ENCODE measurements at places on chromosomes 2 and 18.

DNA sequence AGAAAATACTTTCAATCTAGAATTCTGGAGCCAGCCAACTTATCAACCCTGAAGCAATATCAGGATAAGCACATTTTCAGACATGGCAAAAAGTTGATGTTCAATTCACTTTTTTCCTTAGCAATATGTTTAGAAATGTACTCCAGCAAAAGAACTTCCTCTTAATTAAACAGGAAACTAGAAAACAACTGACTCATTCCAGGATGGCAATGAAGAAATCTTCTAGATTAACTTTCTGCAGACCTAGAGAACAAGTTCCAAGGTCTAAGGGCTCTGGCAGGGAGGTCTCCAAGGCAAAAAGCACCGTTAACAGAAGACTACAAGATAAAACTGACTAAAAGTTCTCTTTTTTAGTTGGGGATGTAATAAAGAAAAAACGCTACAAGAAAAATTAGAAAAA is 69.2 kb upstream of the VWC2L start:
- DNase-seq = no peak

GRCh38 chr18:2627821-2628276 is 27.7 kb upstream of the SMCHD1 start:
- no peak for DNase-seq

- DNase-seq = no peak
These were observed 201 bp upstream of the TRAPPC12 start for GRCh38 chr2:3379339-3379646.

GRCh38 chr2:149513461-149513860 is 74.1 kb downstream of the MMADHC start:
- no peak for DNase-seq

- DNase-seq = no peak
These were observed 16.2 kb upstream of the RAB1A start for GRCh38 chr2:65146078-65146477.

GRCh38 chr2:32506446-32506845 is 121.4 kb upstream of the TTC27 start:
- no peak for DNase-seq

GRCh38 chr2:235806986-235807750 is 313.3 kb downstream of the AGAP1 start:
- DNase-seq = no peak

DNA sequence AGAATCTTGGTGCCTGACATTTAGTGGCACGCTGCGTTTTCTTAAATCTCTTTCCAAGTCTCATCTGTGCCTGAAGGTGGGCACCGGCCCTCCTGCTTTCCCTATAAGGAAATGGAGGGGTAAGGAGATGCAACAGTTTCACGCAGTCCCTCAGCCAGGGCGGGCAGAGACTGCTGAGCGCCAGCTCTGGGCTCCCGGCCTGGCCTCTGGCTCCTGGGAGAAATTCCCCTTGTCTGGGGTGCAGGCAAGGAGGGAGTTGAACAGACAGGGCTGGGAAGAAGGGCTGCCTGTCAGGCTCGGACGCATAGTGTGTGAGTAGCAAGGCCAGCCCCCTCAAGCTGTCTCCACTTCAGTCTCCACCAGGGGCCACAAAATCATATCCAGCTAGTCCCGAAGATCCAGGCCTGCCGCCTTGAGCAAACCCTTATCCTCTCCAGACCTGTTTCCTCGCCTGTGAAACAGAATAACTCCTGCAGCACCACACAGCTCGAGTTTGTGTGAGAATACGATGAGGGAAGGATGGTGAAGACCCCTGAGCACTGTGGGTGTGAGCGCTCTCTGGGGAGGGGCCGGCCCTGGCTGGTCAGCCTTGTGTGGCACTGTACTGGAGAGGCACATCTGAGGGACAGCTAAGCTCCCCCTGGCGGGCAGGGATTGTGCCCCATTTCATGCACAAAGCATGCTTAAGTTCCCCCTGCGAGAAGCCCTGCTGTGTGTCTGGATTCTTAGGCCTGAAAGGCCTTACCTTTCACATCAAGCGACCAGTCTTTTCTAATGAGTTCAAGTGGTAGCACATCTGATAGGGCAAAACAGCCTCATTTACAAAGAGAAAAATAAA is 33.8 kb downstream of the SDC1 start:
- DNase-seq = no peak

DNA sequence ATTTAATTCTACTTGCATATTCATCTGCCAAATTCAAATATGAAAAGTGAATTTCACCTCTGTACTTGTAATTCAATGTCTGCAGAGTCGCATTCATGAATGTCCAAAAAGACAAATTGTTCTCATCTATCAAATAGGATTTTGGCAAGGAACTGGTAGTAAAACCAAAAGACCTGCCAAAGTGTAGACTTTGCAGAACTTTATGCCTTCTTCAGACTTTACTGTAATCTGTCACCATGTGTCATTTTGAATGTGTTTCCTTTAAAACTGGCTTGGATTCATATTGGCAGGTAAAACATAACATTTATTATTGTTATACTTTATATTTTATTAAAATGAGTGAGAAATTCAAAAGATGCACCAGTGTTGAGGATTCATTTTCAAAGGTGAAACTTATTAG is 701.9 kb upstream of the LINC00305 start:
- no peak for DNase-seq

- DNase-seq = no peak
These were observed 24.9 kb upstream of the RAB10 start for GRCh38 chr2:26008851-26009566.

DNA sequence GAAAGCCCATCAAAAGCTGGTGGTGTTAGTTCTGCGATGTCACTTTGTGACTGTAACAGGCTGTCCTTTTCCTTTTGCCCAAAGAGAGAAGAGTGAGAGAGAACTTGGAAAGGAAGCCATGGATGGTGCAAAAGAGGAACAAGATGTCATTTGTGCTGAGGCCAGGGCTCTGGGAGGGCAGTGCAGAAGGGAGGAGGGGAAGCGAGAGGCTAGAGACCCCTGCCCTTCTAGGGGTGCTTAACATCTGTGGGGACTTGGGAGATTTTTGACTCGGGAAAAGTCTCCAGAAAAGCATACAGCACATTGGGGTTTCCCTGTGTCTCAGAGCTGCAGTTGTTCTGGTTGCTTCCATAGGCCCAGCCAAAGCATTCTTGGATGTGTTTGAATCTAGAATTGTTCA is 49.6 kb downstream of the ZBTB7C start:
- DNase-seq = no peak

DNA sequence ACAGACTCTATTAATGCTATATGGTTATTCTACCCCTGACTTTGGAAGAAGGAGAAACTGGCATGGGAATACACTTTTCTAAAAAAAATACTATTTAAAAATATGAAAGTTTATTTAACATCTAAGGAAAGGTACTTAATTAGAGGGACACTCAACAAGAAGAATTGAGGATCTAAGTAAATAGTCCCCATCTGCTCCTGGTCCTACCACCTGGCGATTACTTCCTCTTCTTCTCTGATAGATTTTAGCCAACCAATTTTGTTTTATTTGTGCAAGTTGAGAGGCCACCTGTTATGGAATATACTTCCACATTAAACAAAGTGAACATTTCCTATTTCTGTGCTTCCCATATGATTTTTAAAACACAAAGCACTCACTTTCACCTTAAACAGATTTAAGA is 111.7 kb downstream of the BCL2 start:
- DNase-seq = no peak

GRCh38 chr2:119242276-119243119 is 18.9 kb downstream of the STEAP3 start:
- DNase-seq = no peak

DNA sequence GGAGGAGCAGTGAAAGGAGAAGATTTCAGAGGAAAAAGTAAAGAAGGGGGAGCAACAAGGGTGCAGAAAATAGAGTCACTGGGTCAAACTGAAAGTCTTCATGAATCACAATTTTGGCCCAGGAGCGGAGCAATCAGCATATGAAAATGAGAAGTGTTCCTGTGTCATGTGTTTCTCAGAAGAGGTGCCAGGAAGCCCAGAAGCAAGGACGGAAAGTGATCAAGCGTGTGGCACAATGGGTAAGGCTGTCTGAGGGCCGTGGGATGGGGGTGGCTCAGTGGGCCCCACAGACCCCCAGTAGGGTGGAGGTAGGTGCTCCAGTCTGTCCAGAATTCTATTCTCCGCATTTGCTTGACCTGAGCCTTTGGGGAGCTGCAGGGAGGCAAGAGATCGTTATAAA is 44.2 kb downstream of the SP140 start:
- no peak for DNase-seq

GRCh38 chr2:2271469-2271941 is 59.6 kb downstream of the MYT1L start:
- DNase-seq = no peak

DNA sequence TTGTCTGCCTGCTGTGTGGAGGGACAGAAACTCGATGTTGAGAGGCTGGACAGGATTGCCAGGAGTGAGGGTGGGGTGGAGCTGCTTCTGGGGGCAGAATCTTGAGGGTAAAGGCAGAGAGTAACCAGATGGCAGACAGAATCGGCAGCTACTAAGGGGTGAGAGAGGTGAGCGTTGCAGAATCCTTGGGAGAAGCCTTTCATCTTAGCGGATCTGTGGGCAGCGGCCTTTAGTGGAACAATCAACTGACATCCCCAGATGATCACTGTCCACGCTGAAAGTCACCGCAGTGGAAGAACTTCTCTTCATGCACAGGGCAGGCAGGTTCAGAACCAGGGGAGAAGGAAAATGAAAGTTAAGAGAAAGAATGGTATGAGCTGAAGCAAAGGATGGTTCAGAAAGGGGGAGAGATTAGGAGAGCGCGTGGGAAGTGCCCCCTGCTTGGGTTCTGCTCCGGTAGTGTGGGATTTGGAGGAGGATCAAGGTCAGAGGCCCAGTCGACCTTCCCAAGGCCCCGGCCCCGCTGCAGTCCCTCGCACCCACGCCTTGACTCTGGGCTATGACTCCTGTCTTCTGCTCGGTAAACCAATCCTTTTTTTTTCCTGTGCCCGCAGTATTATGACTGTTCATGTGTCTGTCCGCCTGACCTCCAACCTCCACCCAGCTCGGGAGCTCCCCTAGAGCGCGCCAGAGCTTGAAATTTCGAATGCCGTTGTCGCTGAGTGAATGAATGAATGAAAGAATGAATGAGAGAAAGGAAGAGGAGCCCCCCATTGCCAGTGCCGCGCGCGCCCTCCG is 584 bp downstream of the BOLA3 start:
- peak; percentile 27 for DNase-seq

DNA sequence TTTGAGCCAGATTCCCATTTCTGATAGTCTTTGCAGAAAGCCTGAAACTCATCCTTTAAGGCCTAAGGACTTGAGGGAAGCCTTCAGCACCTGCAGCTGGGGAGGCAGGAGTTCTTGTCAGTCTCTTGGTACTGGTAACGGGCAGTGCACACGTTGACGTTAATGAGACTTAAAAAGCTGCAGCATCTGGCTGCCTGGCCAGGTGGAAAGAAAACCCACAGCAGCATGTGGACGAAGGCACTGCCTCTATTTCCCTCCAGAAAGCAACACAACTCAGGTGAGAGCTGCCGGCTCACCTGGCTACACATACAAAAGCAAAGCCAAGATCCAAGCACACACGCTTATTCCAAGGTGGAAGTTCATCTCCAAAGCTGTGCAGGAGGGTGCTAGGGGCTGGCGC is 178.8 kb downstream of the ANAPC1 start:
- DNase-seq = no peak

GRCh38 chr2:47503481-47504070 is 100.6 kb downstream of the MSH2 start:
- no peak for DNase-seq

GRCh38 chr2:74858281-74858680 is 24.4 kb downstream of the HK2 start:
- no peak for DNase-seq

DNA sequence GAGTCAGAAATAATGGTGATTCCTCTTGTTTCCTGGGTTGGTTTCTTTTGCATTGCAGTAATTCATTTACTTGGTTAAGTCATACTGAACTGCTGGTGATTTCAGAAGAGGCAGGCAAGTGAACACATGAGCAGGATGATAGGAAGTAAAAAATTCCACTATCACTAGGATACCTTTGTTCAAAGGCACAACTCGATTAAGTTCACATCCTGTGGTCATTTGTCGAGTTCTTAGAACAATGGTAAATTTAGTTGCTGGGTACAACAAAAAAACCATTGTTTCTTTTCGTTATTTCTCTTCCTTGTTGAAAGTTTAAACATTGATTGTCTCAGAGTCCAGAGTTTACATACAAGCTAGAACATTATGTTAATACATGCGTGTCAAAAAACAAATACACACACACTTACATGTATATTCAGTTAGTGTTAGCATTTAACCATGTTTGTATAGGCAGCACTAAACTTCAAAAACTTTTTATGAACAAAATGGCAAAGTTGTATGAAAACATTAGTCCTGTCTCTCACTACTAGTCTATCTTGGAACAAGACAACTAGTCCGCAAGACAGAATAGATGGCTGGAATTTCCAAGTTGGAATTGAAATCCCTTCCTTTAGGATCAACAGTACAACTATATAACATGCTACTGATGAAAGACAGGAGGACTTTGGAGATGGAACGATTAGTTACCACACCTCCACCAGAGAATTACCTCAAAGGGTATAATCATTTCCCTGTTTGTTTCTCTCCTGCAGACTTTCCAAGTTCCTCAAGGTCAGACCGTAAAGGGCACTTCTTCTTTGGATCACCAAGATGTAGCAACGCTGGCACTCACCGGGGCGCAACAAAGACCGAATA is 26.2 kb downstream of the STK39 start:
- no peak for DNase-seq

- DNase-seq = peak; percentile 57
These were observed 1.4 kb downstream of the PHLPP1 start for GRCh38 chr18:62716619-62717168.

- DNase-seq = peak; percentile 72
These were observed at the start of gene LTBP1 for GRCh38 chr2:32946314-32947075. Gene LTBP1 (plus strand): TSS chr2:32946953. CDS start chr2:32947325, 372 bp downstream.

DNA sequence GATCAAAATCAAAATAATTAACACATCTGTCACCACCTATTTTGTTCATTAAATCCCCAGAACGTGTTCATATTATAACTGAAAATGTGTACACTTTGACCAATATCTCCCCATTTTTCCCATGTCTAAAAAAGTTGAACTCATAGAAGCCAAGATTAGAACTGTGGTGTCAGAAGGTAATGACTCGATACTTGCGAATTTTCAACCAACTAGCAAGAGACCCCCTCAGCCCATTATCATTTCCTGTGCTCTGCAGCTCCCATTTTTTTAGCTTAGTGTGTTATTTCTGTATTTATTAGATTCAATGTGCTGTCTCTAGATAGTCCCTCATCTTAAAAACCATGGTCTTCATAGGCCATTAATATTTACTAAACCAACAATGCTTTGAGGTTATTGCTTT is 248.7 kb upstream of the PIK3C3 start:
- no peak for DNase-seq

DNA sequence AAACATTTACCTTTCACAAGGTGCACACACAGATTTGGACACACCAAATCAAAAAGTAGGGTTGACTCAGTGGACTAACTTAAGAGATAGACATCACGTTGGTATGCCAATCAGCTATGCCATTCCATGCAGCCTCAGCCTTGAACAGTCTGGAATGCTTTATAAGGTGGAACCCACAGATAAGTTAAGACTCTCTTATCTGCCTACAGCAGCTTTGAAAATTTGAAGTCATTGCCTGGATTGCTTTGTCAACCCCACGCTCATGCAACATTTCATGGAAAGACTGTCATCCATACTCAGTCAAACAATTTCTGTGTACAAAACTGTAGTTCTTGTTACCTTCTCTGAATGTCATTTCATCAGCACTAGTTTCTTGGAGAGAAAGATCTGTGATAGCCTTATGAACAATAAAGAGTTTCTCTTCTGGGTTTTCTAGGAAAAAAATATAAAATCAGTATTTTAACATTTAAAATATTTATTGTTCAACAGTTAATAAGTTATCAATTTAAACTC is 1.2 kb downstream of the ERMN start:
- DNase-seq = no peak

Data from HuH-7.5 (cell line).